Upper lobe of left lung (tissue), 6 donors: ENCODE measurements at places on chromosomes 16 and 17. TPM values are rescaled to one million over a fixed set of nuclear protein-coding genes. Genes with fewer than 3 reads are reported as not detected.
A peak's percentile ranks its signal among the peaks of the same experiment; 100 is the strongest.

GRCh38 chr16:51629576-51629975 is 478.5 kb upstream of the SALL1 start:
- H3K4me1 ChIP-seq, result no peaks in the 10 kb centered on the region
- no peak for DNase-seq
- H3K36me3 ChIP-seq, result no peaks in the 10 kb centered on the region
- H3K27me3 ChIP-seq, result no peaks in the 10 kb centered on the region
- H3K27ac ChIP-seq, result no peak overlapping the region

DNA sequence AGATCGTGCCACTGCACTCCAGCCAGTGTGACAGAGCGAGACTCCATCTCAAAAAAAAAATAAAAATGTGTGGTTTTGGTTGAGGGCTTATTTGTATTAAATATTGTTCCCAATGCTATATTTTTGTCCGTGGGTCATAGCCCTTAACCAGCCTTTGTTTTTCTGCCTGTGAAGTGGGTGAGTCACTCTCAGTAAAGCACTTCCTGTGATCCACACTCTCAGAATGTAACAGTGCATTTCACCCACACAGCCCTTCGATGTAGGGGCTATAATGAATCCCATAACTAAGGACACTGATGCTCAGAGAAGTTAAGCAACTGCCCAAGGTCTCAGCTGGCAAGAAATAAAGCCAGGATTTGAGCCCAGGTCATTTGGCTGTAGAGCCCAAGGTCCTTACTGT is 34.7 kb upstream of the POLR3E start:
- no peak overlapping the region for H3K4me3 ChIP-seq
- H3K27me3 ChIP-seq, result no peaks in the 10 kb centered on the region
- H3K36me3 ChIP-seq, result peaks cover 89% of the 10 kb centered on the region
- DNase-seq, result no peak
- H3K27ac ChIP-seq, result no peak overlapping the region

DNA sequence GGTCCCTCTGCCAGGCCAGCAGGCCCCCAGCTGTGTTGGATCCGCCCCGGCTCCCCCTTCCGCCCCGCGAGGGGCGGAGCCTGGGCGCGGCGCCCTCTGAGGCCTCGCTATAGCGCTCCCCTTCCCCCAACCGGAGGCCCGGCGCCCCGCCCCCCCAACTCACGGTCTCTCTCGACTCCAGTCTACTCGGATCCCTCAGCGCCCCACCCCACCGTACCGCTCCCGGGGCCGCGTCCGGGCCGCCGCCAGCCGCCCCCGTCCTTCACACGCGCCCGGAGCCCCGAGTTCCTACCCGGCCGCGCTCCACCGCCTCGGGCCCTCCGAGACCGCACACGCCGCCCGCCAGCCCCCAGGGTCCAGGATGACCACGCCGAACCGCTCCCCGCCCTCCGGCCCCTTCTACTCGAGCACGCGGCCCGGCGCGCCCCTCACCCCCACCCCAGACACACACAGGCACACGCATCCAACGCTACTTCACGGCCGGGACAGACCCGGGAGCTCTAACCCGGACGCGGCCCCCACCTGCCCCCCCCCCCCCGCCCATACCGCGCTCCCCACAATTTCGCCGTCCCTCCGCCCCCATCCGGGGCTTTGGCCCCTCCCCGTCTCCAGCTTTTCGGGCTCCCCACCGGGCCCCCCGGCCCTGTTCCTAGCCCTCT is 1.4 kb downstream of the PHF23 start:
- peak; percentile 90 for DNase-seq
- no peaks in the 10 kb centered on the region for H3K27me3 ChIP-seq
- H3K4me3 ChIP-seq, result peak overlapping the region; percentile 95
- peaks cover 56% of the 10 kb centered on the region for H3K4me1 ChIP-seq
- H3K36me3 ChIP-seq, result no peaks in the 10 kb centered on the region

Gene ADAM11
- total RNA-seq, result 0.22 TPM

Gene PTX4
- not detected for total RNA-seq
